ENCODE measurements at places on chromosomes 1 and 21. TPM values are rescaled to one million over a fixed set of nuclear protein-coding genes. Genes with fewer than 3 reads are reported as not detected.

The GBP4 gene
- not detected for total RNA-seq

The LDLRAD2 gene
- total RNA-seq = 0.77 TPM

The ANGPTL3 gene
- total RNA-seq = not detected

The C1orf141 gene
- not detected for total RNA-seq

The BNIPL gene
- total RNA-seq = 0.91 TPM

The LENEP gene
- total RNA-seq = 0.84 TPM

The ATPAF1 gene
- 52.7 TPM for total RNA-seq

The HPCAL4 gene
- total RNA-seq = not detected

DNA sequence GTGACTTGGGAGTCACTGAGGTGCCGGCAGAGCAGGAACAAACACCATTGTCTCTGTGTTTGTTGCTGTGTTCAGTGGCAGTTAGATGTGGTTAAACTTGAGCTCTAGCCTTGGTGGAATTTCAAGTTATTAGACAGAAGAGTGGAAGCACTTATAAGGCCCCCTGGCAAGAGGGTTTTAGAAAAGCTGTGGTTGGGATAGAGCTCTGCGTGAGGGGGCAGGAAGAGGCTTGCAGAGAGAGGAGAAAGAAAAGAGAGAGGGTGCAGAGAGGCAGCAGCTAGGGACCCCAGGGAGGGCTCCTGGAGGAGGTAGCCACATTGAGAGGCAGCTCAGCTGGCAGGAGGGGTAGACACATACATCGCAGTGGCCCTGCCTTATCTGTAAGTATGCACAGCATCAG lies 128.2 kb downstream of the GALNT2 start:
- H3K36me3 ChIP-seq = no peaks in the 10 kb centered on the region
- no peak for DNase-seq
- peaks cover 12% of the 10 kb centered on the region for H3K4me1 ChIP-seq
- no peaks in the 10 kb centered on the region for H3K27me3 ChIP-seq
- H3K4me3 ChIP-seq = no peak overlapping the region

DNA sequence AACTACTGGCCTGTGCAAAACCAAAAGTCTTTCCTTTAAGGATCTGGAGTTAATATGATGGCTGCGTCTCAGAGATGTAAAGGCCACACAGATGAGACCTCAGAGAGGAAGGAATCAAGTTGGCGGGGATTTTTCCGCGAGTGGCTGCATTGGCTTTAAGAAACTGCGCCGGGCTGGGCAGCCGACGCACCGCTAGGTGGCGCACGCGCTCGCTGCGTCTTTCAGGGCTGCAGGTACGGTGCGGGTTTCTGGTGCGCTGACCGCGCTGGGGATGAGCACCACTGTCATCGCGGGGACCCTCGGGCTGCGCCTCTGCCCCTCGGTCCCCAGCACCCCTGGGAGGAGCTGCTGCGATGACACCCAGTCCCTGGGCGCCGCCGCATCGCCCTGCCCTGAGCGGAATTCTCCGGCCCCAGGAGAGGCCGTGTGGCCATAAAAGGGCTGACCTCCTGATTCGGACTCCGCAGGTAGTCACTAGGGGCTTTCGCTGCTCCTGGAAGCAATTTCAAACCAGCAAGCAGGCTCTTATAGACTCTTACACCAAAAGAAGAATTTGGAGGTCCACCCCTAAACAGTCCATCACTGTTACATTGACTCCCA lies 241.0 kb downstream of the KCNJ6 start:
- no peaks in the 10 kb centered on the region for H3K36me3 ChIP-seq
- no peak overlapping the region for H3K4me3 ChIP-seq
- H3K27me3 ChIP-seq = peaks cover 45% of the 10 kb centered on the region
- peaks cover 2% of the 10 kb centered on the region for H3K4me1 ChIP-seq
- no peak overlapping the region for H3K27ac ChIP-seq

- DNase-seq = no peak
- H3K4me3 ChIP-seq = no peak overlapping the region
- no peak overlapping the region for H3K27ac ChIP-seq
Observed at GRCh38 chr1:6594977-6595740, 7.5 kb downstream of the KLHL21 start.

- no peak overlapping the region for H3K4me3 ChIP-seq
- peak overlapping the region; percentile 42 for H3K27ac ChIP-seq
- H3K27me3 ChIP-seq = no peaks in the 10 kb centered on the region
- H3K36me3 ChIP-seq = no peaks in the 10 kb centered on the region
- DNase-seq = no peak
- peaks cover 46% of the 10 kb centered on the region for H3K4me1 ChIP-seq
Observed at GRCh38 chr1:234626391-234626790, 16.4 kb upstream of the IRF2BP2 start.

- H3K36me3 ChIP-seq = no peaks in the 10 kb centered on the region
- peaks cover 4% of the 10 kb centered on the region for H3K27me3 ChIP-seq
- peaks cover 2% of the 10 kb centered on the region for H3K4me1 ChIP-seq
- H3K27ac ChIP-seq = no peak overlapping the region
- DNase-seq = no peak
Observed at GRCh38 chr1:65812065-65812464, 19.4 kb downstream of the PDE4B start.

DNA sequence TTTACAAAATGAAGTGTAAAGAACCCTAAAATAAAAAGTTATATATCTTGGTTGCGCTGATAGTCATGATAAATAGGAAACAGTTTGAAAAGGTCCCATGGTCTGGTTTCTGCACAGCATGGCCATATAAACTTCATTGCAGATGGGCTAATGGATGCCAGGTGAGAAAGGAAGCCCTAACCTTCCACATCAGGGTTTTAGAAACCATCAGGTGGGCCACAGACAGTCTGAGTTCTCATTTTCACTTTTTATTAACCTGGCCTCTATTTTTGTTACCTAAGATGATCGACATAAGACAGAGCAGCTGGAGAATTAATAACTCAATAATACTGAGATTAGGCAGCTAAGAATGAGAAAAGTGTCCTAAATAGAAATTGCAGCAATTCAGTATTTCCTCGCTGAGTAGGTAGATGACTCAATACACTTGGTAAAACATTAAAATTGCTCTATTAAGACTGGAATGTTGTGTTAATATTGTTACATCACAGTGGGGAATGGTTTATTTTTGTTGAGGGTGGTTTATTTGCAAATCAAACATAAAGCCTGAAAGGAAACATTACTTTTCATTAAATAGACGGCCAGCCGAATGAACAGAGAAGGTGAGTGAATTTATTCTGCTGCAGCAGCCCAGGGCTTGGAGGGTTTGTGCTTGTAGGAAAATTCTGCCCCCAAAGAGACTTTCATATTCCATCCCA lies 21.1 kb downstream of the C1orf21 start:
- H3K4me1 ChIP-seq = peaks cover 23% of the 10 kb centered on the region
- no peaks in the 10 kb centered on the region for H3K36me3 ChIP-seq
- no peak for DNase-seq
- no peak overlapping the region for H3K27ac ChIP-seq
- H3K27me3 ChIP-seq = no peaks in the 10 kb centered on the region

DNA sequence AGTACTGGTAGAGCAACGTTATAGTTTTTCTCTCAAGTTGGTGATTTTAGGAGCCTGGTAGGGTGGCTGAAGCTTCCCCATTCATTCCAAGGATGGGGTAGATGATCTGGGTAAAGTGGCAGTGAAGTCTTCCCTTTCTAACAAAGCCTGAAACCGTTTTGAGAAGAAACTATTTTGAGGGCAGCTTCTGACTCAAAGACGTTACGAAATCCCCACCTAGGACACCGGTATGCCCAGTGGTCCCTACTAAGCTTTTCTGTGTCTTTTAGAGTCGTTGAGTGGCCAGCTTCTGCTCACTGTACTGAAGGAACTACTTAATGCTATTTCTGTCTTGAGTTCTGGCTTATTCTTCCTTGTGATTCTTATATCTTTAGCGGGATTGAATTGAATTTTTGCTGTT lies 1.4 kb downstream of the WDTC1 start:
- H3K4me3 ChIP-seq = peak overlapping the region; percentile 96
- no peak for DNase-seq
- H3K4me1 ChIP-seq = peaks cover 16% of the 10 kb centered on the region
- H3K27me3 ChIP-seq = no peaks in the 10 kb centered on the region

- peaks cover 31% of the 10 kb centered on the region for H3K27me3 ChIP-seq
- DNase-seq = no peak
- H3K4me3 ChIP-seq = no peak overlapping the region
- no peaks in the 10 kb centered on the region for H3K4me1 ChIP-seq
- H3K36me3 ChIP-seq = no peaks in the 10 kb centered on the region
- H3K27ac ChIP-seq = no peak overlapping the region
Observed at GRCh38 chr1:54989968-54990810, 8.5 kb upstream of the BSND start.

GRCh38 chr1:56859287-56859686 lies 4.7 kb downstream of the C8A start:
- H3K36me3 ChIP-seq = no peaks in the 10 kb centered on the region
- H3K4me3 ChIP-seq = no peak overlapping the region
- no peak for DNase-seq
- H3K27me3 ChIP-seq = peaks cover 5% of the 10 kb centered on the region
- no peak overlapping the region for H3K27ac ChIP-seq
- H3K4me1 ChIP-seq = peaks cover 26% of the 10 kb centered on the region

- H3K27me3 ChIP-seq = no peaks in the 10 kb centered on the region
- H3K27ac ChIP-seq = no peak overlapping the region
- DNase-seq = no peak
- no peak overlapping the region for H3K4me3 ChIP-seq
- no peaks in the 10 kb centered on the region for H3K36me3 ChIP-seq
- H3K4me1 ChIP-seq = peaks cover 4% of the 10 kb centered on the region
Observed at GRCh38 chr1:28156821-28157220, 19.7 kb downstream of the PTAFR start.

DNA sequence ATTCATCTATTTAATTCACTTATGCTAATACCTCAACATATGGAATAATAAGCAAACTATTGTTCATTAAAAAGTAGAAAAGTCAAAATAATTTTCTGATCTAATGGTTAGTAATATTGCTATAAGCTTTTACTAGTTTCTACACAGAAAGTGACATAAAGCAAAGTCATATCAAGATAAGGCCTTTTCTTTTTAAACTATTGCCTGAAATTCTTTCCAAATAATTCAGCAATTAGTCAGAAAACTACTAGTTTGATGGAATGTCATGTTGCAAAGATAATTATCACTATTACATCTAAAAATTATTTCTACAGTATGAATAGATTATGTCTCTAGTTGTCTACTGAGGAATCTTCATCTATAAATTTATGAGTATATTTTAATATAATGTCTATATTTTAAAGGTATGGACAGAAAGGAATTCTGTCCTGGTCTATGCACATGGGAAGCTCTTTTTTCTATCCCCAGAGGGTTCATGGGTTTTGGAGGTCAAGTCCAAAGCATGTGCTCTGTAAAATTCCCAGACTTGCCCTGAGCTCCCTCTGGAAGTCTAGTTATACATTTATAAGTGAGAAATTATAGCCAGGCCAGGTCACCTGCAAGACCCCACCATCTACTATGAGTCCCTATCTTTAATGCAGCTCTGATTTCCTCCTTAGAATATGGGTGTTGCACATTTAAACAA lies 84.6 kb upstream of the DPYD start:
- no peak for DNase-seq
- no peak overlapping the region for H3K27ac ChIP-seq
- no peaks in the 10 kb centered on the region for H3K36me3 ChIP-seq
- H3K4me1 ChIP-seq = peaks cover 17% of the 10 kb centered on the region

DNA sequence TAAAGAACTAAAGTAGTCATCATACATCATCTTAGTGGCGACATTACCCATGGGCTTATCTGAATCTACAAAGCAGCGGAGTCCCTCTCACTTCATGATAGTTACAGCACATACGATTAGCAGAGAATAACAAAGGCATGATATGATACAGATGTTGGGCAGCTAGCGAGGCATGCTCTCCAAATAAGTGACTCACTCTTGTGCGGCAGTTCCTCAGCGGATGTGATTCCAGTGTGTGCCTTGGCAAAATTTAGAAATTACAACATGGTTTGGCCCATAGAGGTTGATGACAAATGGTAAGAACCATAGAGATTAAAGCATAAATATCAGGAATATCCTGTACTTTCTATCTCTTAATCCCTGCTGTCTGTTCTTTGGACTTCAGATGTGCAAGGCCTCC lies 48.1 kb upstream of the PAXBP1 start:
- DNase-seq = no peak
- no peak overlapping the region for H3K4me3 ChIP-seq
- H3K4me1 ChIP-seq = peaks cover 23% of the 10 kb centered on the region
- no peaks in the 10 kb centered on the region for H3K27me3 ChIP-seq
- H3K27ac ChIP-seq = no peak overlapping the region
- H3K36me3 ChIP-seq = peaks cover 1% of the 10 kb centered on the region

GRCh38 chr1:235746245-235746644 lies 96.7 kb upstream of the GNG4 start:
- no peaks in the 10 kb centered on the region for H3K27me3 ChIP-seq
- peaks cover 18% of the 10 kb centered on the region for H3K4me1 ChIP-seq
- DNase-seq = no peak
- no peak overlapping the region for H3K27ac ChIP-seq
- peaks cover 4% of the 10 kb centered on the region for H3K36me3 ChIP-seq

DNA sequence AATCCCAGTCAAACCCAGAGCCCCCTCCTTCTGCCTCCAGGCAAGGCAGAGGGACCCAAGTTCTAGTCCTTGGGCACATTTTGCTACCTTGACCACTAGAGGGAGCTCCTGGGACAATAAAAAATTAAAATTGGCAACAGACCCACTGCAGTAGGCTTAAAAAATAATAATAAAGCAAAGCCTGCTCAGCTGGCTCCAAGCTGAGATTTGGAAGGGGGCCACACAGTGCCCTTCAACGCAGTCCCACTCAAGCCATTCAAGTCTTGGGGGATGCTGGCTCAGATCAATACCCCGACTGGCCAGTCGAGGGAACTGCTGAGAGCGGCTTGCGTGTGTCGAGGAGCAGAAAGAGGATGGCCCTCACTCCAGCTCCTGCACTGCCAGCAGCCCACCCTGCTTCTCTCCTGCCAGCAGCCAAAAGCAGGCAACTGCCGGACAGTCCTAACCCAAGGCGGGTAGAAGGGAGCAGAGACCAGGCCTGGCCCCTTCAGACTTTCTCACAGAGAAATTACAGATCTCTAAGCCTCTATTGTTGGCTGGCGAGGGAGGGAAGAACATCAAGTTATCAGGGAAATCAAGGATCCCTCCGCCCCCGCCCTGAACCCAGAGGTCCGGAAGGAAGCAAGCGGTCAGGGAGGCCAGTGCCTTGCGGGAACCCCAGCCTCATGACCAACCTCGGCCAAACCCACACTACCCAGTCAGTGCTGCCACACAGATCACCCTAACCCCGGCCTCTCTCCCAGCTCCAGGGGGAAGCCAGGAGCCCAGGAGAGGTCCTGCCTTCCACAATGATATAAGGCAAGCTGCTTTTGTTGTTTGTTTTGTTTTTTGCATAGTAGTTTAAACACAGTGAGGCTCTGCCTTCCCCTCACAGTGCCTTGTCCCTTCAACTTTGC lies 4.9 kb upstream of the ALDH4A1 start:
- no peak overlapping the region for H3K4me3 ChIP-seq
- peaks cover 6% of the 10 kb centered on the region for H3K36me3 ChIP-seq
- H3K27ac ChIP-seq = peak overlapping the region; percentile 69
- H3K27me3 ChIP-seq = no peaks in the 10 kb centered on the region

DNA sequence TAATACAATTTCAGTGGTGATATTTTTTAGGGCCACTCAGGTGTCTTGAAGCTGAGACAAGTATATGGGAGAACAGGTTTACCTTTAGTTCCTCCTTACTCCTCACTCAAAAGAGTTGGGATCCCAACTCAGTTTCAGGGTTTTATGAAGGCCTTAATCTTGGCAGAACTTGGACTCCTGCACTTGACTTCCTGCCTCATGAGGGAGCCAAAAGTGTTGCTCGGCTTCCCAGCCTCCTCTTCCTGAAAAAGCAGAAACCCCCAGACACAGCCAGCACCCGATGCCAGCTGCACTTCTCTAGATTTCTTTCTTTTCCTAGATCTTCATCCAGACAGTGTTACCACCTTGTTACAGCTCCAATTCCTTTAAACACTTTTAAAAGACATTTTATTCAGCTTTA lies 70.8 kb upstream of the TMPRSS2 start:
- no peaks in the 10 kb centered on the region for H3K27me3 ChIP-seq
- no peak overlapping the region for H3K27ac ChIP-seq
- peaks cover 6% of the 10 kb centered on the region for H3K4me1 ChIP-seq
- H3K4me3 ChIP-seq = no peak overlapping the region
